ENCODE measurements at places on chromosomes 2 and 18. TPM values are rescaled to one million over a fixed set of nuclear protein-coding genes. Genes with fewer than 3 reads are reported as not detected.

DNA sequence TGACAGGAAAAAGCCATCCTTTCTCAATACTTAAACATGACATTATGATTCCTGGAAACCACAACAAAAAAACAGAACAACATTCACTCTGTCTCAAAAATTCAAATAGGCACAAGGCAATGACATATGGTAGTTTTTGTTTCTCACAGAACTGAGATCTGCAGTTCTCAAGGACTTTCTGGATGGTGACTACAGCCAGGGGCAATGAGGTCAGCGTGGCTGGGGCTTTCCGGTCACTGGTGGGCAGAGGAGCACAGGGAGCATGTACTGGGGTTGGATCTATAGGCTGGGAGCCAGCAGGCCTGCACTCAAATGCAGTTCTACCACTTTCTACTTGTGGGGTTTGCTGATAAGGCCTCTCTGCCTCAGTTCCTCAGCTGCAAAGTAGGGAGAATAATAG lies 72.0 kb downstream of the CTAGE1 start:
- DNase-seq, result peak; percentile 59

GRCh38 chr2:136115183-136115761 lies 2.7 kb downstream of the CXCR4 start:
- no peak for DNase-seq

- peak; percentile 29 for DNase-seq
Observed at GRCh38 chr18:44098551-44099098, 582.1 kb upstream of the SETBP1 start.

GRCh38 chr2:88845772-88846661 lies 154.5 kb downstream of the RPIA start:
- DNase-seq, result no peak

DNA sequence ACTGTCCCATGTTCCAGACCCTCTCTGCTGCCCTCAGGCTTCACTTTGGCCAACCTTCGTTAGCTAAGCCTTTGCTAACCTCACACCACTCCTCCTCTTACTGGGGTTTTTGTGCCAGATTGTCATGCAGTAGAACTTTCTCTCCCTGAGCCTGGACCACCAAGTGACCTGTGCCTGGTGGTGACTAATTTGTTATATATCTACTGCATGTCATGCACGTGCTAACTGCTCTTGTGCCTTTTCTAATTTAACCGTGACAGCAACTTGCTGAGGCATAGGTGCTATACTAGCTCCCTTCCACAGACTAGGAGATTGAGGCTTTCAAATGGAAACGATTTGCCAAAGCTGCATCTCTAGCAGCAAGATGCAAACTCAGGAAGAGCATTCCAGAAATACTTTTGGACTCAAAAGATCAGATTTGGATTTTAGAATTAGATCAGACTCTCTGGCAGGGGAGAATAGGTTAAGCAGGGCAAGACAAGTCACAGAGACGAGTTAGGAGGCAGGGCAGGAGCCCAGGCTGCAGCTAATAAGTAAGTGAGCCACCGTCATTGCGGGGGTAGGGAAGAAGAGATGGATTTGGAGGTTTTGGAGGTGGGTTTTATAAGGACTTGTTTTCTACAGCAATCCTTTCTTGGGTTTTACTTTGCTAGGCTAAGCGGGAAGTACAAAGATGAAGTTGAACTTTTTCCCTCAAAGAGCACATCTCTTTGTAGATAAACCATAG lies 1.8 kb downstream of the PPP1R7 start:
- no peak for DNase-seq

- peak; percentile 91 for DNase-seq
Observed at GRCh38 chr2:109218087-109218791, 89.2 kb downstream of the SH3RF3 start.

DNA sequence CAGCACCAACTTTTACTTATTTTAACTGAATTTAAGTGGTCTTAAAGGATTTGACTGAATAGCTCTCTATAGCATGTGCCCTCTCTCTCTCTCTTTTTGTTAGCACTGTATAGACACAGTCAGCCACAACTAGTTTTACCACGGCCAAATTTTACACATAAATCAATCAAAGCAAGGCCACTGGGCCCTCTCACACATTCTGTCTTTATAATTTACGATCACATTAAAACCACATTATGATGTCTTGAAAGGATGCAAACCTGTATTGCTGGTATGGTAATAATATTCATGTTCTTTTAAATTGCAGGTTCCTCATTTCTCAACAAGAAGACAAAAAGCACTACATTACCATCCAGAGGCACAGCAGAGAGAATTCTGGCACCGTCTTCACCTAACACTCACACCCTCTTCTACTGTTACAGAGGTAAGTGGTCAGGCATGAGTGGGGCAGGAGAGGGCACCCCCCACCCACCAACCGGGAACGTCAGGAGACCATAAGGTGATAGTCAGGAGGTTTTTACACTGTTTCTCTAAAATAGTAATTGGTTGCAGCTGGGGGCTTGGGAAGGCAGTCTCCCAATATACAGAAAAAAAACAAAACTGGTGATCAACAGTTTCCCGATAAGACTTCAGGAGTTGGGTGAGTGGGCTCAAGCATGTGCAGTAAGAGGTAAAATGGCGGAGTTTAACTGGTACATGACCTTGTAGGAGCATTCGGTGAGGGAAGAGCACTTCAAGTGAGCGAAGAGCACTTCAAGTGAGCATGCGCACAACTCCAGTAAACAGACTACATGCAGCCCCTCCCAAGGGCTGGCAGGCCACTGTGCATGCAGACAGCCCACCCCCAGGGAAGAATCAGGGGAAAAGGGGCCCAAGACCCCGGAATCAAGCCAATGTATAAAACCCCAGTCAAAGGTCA lies 296.7 kb downstream of the PIEZO2 start:
- DNase-seq, result no peak

- no peak for DNase-seq
Observed at GRCh38 chr2:152097801-152098495, 896 bp downstream of the CACNB4 start.

GRCh38 chr18:64993695-64994094 lies 757.1 kb upstream of the CDH7 start:
- no peak for DNase-seq

DNA sequence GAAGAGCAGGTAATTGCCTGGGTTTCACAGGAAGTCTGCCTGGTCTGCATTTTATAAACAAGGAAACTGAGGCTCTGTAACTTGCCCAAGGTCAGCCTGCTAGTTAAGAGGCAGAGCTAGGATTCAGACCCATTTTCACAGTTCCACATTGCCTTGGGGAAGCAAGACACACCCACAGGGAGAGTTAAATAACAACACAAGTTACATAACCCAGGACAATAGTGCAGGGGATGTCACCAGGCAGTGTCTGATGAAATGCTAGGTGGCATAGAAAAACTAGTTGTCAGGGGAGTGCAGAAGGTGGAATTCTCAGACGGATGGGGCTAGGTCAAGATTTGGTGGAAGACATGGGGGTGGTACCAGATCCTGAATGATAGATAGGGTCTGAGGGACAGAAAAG lies 69.7 kb downstream of the PRKCE start:
- DNase-seq, result no peak

- DNase-seq, result peak; percentile 79
Observed at GRCh38 chr2:40367652-40368051, 84.2 kb downstream of the SLC8A1 start.

- no peak for DNase-seq
Observed at GRCh38 chr2:111697560-111697959, 186.4 kb downstream of the ANAPC1 start.

DNA sequence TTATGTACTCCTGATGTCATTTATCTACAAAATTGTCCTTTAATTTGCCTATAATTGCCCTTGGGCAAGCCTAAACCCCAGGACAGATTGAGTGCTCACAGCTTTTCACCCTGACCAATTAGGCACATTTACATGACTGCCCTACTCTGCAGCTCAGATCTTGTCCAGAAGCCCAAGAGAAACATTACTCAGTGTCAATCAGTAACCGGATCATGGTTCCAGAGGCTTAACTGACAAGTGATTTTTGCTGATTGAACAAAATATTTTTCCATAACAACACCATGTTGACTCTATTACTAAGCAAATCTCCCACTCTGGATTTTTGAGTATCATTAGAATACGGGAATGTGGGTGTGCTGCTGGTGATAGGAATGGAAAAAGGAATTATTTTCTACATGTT lies 465.4 kb upstream of the TNP1 start:
- no peak for DNase-seq

GRCh38 chr18:34544930-34545329 lies 165.2 kb upstream of the DTNA start:
- no peak for DNase-seq

GRCh38 chr2:5915881-5916310 lies 223.7 kb downstream of the SOX11 start:
- no peak for DNase-seq

DNA sequence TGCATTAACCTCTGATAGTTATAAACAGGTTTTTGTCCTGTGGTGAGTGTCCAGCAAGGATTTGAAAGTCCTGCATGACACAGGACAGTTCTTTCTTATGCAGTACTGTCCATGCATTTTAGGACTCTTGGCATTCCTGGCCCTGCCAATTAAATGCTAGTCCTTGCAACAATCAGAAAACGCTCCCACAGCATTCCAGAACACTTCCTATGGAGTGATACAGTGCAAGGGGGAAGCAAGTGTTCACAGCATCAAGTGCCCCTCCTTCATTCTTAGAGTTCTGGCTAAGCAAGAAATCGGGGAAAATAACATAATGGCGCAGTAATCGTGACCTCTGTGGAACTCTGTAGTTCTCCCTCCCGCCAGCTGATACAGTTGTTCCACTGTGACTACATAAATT lies 62.9 kb downstream of the ARHGAP28 start:
- no peak for DNase-seq

DNA sequence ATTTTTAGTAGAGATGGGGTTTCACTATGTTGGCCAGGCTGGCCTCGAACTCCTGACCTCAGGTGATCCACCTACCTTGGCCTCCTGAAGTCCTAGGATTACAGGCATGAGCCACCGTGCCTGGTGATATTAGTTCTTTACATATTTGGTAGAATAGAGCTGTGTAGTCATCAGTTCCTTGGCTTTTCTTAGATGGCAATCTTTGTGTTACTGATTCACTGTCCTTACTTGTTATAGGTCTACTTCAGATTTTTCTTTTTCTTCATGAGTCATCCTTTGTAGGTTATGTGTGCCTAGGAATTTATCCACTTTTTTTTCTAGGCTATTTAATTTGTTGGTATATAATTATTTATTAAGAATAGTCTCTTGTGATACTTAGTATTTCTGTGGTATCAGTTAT lies 30.3 kb upstream of the ZSWIM2 start:
- no peak for DNase-seq

- no peak for DNase-seq
Observed at GRCh38 chr18:10705786-10706185, 180.0 kb downstream of the NAPG start.

DNA sequence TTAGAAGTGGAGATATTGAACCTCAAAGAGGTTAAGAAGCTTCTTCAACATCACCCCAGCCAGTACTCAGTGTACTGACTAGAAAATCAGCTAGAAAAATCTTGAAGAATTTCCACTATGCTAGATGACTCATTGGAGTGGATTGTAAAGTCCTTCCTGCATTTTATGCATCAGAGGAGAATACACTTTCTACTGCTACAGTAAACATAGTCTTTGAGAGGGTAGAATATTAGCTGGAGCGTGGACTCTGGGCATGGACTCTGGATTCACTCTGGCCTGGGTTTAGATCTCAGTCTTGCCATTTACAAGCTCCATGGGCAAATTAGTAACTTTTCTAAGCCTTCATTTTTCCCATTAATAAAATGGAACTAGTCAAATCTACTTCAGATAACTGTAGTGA lies 215.9 kb downstream of the IRS1 start:
- peak; percentile 90 for DNase-seq

DNA sequence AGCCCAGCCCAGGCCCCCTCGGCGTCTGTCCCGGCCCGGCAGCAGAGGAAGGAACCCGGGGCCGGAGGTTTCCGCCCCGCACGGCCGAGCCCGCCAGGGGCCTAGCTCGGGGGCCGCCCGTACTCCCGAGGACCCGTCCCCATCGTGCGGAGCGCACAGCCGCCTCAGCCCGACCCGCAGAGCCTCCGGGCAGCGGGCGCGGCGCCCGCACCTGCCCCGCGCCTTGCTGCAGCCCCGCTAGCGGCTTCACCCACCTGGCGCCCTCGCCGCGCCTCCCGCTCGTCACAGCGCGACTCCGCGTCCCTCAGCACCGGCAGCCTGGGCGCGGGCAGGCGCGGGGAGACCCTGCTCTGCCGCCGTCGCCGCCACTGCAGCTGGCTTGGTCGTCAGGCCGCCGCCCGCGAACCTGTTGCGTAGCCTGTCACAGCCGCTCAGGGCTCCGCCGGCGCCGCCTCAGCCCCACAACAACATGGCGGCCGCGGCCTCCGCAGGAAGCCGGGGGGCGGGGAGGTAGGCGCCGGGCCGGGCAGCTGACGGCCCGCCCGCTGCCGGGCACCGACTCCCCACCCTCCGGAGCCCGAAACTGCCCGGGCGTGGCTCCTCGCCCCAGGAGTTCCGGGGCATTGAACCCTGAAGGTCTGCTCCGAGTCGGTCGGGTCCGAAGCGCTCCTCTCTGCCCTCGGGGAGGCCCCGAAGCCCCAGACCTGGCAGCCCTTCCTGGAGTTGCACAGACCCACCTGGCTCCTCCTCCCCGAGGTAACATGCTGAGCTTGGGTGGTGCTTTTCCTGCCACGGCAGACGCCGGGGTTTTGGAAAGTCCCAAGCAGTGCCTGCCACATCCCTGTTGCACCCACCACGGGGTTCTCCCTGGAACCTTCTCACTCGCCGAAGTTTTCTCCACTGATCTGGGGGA lies at the start of gene ITSN2:
TSS of gene ITSN2 (minus strand) at position 487 of the 913 bp plus-strand sequence. CDS start 32,454 bp downstream, outside the sequence.
- peak; percentile 72 for DNase-seq

DNA sequence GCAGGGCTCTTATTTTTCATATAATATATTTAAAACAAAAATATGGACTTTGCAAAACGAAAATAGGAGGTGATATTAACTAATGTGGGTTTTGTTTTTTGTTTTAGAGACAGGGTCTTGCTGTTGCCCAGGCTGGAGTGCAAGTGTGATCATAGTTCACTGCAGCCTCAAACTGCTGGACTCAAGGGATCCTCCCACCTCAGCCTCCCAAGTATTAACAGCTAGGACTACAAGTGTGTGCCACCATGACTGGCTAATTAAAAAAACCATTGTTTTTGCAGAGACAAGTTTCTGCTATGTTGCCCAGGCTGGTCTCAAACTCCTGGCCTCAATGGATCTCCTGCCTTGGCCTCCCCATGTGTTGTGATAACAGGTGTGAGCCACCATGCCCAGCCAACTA lies 70.4 kb upstream of the FZD5 start:
- DNase-seq, result no peak

GRCh38 chr2:66478299-66478698 lies 43.4 kb downstream of the MEIS1 start:
- no peak for DNase-seq

- DNase-seq, result no peak
Observed at GRCh38 chr2:206641226-206641625, 1.1 kb upstream of the FAM237A start.

GRCh38 chr18:5311301-5311989 lies 15.9 kb upstream of the ZBTB14 start:
- DNase-seq, result no peak

KCNJ3 gene
- total RNA-seq, result not detected

EVX2 gene
- total RNA-seq, result not detected

CHAC2 gene
- 19.9 TPM for total RNA-seq

CNTNAP5 gene
- total RNA-seq, result not detected

CYP26B1 gene
- 3.5 TPM for total RNA-seq

GCG gene
- 0.39 TPM for total RNA-seq

VIL1 gene
- not detected for total RNA-seq

ASXL3 gene
- not detected for total RNA-seq

LINC00305 gene
- not detected for total RNA-seq

VAMP5 gene
- total RNA-seq, result 25.7 TPM

DYSF gene
- total RNA-seq, result 1.2 TPM

EGR4 gene
- total RNA-seq, result not detected

SLC9A4 gene
- not detected for total RNA-seq

Data from RPMI7951 (cell line).